ENCODE measurements at places on chromosomes 4 and X.

GRCh38 chrX:50067435-50068284 lies 133.1 kb downstream of the AKAP4 start:
- peak; percentile 60 for DNase-seq

DNA sequence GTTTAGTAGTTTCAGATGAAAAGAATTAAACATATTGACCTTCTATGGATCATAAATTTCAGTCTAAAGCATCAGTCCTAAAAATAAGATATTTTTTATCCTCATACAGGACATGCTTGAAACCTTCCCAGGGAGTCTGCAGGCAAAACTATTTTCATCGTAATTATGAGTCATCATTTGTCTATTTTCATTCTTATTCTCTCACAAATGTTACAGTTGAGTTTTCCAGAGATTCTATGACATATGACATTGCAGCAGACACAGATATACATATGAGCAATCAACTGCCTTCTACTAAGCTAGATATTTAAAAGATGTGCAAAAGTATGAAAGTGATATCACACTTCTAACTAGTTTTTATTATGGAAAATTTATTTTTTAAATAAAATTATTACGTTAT lies 398.0 kb downstream of the MAGEB5 start:
- no peak for DNase-seq

- peak; percentile 53 for DNase-seq
These were observed 17.3 kb downstream of the CTPS2 start for GRCh38 chrX:16695079-16695676.

GRCh38 chr4:109683621-109684253 lies 19.5 kb downstream of the CASP6 start:
- no peak for DNase-seq
